ENCODE measurements at places on chromosomes 3 and 15.

DNA sequence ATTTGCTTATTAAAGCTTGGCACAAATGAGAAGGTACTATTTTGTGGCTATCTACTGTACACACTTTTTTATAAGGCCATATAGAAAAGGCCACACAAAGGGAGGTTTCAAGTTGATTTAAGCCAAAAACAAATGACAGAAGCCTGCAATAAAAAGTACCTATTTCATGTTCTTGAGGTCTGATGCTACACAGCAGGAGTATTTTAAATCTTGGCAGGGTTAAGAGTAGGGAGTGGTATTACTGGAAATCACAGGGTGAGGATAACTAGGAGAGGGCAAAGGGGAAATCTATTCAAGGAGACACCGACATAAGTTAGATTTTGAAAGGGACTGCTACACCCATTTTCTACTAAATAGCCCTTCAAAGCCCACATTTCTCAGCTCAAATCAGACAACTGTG lies 146.2 kb downstream of the GREM1 start:
- no peak for DNase-seq

DNA sequence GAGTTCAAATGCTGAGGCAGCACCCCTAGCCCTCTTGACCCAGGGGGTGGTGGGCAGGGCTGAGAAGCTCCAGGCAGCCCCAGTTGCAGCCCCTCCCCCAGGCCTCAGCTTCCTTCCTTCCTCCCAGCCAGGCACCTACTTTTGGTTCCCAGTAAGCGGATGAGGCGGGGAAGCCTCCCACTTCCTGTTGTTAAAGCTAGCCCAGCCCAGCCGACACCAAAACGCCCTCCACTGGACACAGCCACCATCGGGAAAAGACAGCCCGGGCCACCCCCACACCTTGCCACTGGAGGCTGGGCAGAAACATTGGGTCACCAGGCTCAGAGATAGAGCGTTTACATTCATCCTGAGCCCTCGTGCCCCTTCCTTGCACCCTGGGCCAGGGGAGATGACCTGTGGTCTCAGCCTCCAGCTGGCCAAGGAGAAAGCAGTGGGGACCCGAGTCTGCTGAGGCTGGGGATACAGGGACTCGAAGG lies 3.5 kb downstream of the DUSP7 start:
- DNase-seq: peak; percentile 83

DNA sequence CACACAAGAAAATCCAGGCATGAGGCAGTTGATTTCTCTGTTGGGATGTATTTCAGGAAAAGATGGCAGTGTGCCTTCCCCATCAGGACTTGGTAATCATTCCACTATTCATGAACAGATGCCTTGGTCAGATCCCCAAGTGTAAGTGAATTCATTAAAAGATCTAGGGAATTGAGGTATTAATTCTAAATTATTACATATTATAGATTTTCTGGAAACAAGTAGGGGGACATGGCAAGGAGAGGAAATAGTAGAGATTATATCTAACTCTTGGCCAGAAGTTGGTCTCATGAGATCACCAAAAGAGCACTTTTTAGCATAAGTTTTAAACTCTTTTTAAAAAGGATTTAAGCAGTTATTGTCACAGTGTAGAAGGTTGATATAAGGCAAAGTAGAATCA lies 74.4 kb upstream of the MDFIC2 start:
- DNase-seq: no peak

GRCh38 chr15:55257938-55258337 lies 31.7 kb downstream of the RAB27A start:
- DNase-seq: no peak

DNA sequence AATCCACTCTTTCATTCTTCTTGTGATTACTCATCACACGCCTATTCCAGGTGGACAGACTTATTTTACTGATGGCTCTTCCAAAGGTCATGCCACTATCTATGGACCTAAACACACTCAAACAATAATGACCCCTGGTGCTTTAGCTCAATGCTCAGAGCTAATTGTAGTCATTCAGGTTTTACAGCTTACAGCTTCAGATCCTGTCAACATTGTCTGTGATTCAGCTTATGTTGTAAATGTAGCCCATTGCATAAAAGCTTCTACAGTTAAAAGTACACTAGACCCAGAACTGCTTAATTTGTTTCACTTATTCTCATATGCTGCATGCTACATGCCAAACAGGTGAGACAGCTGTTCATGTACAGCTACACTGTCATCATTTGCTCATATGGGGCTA lies 49.2 kb downstream of the LSM3 start:
- no peak for DNase-seq

- DNase-seq: no peak
Observed at GRCh38 chr15:75149867-75150709, 51.6 kb upstream of the C15orf39 start.

DNA sequence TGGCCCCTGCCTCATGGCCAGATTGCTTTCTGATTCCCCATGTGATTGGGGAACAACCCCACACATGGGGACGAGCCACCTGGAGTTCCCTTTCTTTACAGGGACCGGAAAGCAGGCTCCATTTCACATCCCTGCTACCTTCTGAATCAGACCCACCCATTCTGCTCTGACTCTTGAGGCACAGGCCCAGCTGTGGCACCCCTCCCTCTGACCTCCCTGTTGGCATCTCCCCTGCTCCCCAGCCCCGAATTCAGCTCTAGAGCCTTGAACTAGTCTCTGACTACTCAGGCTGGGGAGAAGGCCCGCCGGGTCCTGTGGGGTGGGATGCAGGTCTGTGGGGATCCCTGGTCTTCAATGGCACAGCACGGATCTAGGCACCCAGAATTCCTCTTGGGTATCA lies 12.1 kb downstream of the FAM3D start:
- DNase-seq: no peak

DNA sequence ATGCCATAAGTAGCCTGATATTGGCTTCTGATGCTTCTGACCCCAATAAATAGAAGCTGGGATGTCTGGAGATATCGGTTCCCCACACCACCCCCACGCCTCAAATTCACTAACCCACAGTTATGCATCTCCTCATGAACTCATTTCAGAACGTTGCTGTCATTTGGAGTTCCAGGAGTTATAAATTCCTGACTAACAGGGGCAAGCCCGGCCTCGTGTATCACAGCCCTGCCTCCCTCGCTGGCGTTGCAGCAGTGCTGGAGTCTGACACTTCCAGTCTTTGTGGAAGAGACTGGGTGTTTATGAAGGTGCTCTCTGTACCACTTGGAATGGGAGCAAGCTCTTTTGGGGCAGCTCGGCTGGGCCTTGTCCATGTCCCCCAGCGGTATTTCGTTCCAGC lies 101.0 kb downstream of the ANP32A start:
- no peak for DNase-seq

- no peak for DNase-seq
Observed at GRCh38 chr15:58401991-58402649, 29.7 kb upstream of the LIPC start.

DNA sequence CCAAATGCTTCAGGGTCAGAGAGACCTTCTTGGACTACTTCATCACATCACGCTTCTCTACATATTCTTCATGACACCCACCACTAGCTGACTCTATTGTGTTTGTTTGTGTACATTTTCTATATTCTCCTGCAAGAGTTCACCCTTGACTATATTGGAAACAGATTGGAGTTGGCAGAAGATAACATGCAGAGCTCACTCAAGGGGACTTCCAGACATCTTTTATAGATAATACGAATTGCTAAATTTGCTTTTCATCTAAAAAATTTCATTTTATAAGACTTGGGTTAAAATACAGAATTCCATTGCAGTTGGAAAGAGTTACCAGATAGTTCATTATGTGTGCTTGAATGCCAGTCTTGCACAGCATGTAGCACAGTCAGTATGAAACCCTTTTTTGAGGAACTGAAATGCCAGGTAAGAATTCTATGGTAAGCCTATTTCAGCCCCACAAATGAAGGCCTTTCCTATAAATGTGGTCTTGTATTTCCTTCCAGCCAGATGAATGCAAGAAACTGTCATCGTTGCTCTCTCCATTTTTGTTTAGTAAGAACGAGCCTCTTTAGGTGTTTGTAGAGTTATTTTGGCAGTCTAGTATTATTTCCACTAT lies 177.6 kb downstream of the GHSR start:
- DNase-seq: no peak

- no peak for DNase-seq
Observed at GRCh38 chr15:42737529-42738328, 801 bp upstream of the CDAN1 start.

DNA sequence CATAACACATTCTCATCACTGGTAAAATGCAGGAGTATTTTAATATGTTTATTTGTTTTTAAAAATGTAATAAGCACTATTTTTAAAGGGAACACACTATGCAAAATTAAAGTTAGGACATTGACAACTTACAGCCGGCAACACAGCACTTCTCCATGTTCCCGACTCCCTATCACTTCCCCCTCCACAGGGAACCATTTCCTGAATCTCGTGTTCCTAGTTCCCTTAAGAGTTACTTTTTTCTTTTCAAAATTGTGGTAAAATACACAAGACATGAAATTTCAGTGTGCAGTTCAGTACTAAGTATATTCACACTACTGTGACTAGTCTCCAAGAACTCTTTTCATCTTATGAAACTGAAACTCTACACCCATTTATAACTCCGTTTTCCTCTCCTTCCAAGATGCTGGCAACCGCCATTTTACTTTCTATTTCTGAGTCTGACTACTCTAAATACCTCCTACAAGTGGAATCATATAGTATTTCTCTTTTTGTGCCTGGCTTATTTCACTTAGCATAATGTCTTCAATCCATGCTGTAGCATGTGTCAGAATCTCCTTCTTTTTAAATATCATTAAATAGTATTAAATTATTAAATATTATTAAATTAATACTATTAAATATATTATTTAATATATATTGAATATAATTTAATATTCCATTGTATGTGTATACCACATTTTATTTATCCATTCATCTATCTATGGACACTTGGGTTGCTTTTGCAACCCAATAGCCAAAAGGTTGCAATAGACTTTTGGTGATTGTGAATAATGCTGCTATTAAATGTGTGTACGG lies 25.9 kb upstream of the UBE2Q2 start:
- DNase-seq: no peak

GRCh38 chr3:107432646-107433045 lies 55.4 kb downstream of the CCDC54 start:
- no peak for DNase-seq

DNA sequence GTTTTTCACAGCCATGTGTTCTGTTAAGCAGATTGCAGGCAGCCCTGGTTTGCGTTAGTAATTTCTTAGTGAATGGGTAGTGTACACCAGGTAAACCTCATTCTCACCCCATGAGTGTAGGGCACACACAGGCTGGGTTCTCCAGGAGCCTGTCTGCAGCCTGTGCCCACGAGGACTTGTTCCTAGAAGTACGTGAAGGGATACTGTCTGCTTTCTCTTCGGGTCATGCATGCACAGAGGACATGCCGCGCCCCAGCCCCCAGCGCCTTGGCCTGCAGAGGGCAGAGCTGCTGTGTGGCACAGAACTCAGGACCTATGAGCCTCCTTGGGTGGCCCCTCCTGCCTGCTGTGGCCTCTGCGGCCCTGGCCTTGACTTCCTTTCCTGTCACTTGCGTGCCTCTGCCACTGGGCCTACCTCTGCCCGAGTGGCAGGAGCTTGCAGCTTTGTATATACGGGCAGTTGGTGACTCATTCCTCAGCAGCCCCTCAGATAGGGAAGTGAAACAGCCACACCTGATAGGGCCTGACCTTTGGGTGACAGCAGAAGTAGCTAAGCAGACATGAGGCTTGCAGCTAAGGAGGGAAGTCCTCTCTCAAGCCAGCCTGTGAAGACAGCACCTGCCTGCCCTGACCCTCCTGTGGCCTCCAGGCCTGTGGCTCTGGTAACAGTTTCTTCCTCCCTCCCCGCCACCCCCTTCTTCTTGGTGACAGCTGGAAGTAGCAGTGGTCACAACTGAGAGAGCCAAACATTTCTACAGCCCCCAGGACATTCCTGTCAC lies 19.5 kb downstream of the PPCDC start:
- DNase-seq: no peak

- DNase-seq: no peak
Observed at GRCh38 chr3:69762768-69763229, 23.5 kb downstream of the MITF start.

DNA sequence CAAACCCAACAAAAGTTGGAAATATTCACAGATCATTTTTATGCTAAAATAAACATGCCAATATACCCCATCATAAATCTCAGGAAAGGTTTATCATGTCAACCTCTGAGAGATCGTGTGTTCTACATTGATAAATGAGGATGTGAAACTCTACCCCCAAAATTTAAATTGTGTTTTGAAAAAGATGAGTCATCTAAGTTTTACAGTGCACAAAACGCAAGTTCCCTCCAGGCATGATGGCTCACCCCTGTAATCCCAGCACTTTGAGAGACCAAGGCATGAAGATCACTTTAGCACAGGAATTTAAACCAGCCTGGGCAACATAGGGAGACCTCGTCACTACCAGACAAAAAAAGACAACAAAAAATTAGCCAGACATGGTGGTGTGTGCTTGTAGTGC lies 1487.0 kb upstream of the GBE1 start:
- no peak for DNase-seq

DNA sequence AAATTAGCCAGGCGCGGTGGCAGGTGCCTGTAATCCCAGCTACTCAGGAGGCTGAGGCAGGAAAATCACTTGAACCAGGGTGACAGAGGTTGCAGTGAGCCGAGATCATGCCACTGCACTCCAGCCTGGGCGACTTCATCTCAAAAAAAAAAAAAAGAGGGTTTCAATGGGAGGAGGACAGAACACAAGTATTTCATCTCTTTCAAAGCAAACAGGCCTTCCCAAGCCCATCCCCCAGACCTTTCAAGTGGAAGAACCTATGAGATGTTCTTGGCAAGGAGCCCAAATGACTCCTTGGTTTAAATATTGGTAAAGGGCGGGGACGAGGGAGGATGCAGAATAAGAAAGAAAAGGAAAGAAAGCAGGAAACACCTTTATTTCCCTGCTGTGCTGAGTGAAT lies 62.2 kb upstream of the MCF2L2 start:
- DNase-seq: no peak

DNA sequence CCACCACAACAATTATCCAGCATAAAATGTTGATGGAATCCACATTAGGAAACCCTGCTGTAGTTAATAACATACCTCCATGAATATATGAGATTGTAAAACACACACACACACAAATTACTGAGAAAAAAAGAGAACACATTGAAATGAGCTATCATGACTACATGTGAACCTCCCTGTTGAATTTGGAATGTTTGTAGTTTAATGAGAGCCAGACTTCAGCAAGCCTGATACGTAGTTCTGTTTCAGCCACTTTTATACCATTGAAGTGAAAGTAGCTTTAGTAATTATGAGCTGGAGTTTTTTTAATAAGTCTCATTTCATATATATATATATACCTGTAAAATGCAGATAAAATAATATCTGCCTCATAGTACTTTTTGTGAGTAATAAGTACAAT lies 1146.4 kb downstream of the NAALADL2 start:
- DNase-seq: no peak

- no peak for DNase-seq
Observed at GRCh38 chr15:74958908-74959585, 2.5 kb upstream of the RPP25 start.

GRCh38 chr3:135853981-135854380 lies 111.5 kb upstream of the PPP2R3A start:
- DNase-seq: no peak

DNA sequence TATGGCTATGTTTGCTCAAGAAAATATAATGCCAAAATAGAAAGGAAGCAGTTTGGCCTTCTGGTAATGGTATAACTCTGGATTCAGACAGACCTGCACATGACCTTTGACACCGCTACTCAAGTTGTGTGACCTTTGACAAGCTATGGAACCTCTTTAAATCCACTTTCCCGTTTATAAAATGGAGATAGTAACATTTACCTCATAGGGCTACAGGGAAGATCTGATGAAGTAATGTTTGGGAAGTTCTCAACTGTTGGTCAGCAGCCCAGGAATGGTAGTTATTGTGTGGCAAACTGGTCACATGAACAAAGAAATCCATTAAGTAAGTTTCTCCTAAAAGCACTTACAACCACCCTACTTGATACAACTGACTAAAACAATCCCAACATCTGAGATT lies 95.1 kb upstream of the PHLDB2 start:
- no peak for DNase-seq

All from H54 (cell line).